Activated CD4-positive, CD25-positive, alpha-beta regulatory T cell treated with anti-CD3 and anti-CD28 coated beads, Interleukin-2, amount 50 U/mL, for 72 hours (primary cell): ENCODE measurements at places on chromosomes 12 and 14.
A peak's percentile ranks its signal among the peaks of the same experiment; 100 is the strongest.

DNA sequence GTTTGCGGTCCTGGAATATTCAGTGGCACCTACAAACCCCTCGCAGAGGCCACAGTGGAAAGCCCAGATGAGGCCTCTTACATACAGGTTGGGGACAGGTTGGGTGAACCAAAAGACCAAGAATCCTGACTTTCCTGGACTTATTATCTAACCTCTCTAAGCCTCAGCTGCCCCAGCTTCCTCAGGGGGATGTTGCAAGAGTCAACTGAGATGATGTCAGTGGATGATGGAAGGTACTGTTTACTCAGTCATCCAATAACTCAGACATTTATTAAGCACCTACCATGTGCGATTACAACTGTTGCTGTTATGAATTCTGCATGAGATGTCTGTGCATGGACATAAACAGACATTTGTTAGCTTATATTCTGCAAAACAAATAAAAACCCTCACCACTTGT is 72.8 kb downstream of the RFX4 start:
- no peak for DNase-seq

GRCh38 chr14:104954746-104955395 is 23.3 kb downstream of the AHNAK2 start:
- DNase-seq = no peak

GRCh38 chr12:112347581-112347982 is 34.6 kb downstream of the HECTD4 start:
- DNase-seq = no peak

DNA sequence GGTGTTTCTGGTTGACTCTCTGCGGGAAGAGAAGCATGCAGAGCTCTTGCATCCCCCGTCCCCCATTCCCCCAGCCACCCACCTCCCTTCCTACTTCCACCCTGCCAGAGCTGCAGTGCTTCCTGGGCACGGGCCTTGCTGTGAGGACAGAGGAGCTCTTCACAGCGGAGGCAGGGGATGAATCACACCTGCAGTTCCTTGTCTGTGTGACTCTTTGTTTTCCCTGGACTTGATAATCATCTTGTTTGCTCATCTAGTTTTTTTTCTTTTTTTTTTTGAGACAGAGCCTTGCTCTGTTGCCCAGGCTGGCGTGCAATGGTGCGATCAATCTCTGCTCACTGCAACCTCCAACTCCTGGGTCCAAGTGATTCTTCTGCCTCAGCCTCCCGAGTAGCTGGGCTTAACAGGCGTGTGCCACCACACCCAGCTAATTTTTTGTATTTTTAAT is 27.8 kb downstream of the ANKRD9 start:
- DNase-seq = no peak

DNA sequence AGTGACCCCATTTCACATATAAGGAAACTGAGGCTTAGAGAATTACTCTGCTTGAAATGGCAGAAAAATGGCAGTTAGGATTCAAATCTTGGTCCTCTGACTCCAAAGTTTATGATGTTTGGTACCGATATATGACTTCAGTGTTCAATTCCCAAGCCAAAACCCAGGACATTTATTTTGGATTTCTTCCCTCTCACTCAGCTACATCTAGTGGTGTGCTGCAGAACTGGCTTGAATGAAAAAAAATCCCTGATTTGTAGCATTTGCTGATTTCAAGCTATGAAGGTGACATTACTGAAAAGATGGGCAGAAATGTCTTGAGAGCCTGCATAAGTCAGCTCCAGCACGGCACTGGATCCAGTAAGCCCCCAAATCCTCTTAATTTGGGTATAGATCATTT is 106.4 kb downstream of the EFCAB11 start:
- no peak for DNase-seq

GRCh38 chr14:24426912-24427536 is 2.4 kb downstream of the CBLN3 start:
- no peak for DNase-seq

GRCh38 chr12:131091413-131091975 is 137.8 kb downstream of the ADGRD1 start:
- DNase-seq = no peak

DNA sequence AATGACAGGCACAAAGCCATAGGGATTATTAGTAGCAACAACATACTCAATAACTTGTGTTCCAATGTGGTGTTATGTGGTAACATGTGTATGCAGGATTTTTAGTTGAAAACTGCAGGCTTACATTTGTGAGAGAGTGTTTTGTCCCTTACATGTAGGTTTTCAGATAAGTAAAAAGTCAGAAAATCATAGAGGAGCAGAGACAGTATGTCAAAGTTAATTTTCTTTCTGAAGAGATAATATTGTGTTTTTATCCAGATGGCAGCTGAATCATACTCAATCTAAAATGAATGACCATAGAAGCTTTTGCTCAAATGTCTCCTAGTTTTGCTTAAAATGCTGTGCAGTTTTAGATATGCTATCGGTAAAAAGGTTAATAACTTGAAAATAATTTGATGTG is 277.0 kb downstream of the TRHDE start:
- DNase-seq = no peak

GRCh38 chr12:60644076-60644475 is 1048.2 kb downstream of the SLC16A7 start:
- DNase-seq = no peak

DNA sequence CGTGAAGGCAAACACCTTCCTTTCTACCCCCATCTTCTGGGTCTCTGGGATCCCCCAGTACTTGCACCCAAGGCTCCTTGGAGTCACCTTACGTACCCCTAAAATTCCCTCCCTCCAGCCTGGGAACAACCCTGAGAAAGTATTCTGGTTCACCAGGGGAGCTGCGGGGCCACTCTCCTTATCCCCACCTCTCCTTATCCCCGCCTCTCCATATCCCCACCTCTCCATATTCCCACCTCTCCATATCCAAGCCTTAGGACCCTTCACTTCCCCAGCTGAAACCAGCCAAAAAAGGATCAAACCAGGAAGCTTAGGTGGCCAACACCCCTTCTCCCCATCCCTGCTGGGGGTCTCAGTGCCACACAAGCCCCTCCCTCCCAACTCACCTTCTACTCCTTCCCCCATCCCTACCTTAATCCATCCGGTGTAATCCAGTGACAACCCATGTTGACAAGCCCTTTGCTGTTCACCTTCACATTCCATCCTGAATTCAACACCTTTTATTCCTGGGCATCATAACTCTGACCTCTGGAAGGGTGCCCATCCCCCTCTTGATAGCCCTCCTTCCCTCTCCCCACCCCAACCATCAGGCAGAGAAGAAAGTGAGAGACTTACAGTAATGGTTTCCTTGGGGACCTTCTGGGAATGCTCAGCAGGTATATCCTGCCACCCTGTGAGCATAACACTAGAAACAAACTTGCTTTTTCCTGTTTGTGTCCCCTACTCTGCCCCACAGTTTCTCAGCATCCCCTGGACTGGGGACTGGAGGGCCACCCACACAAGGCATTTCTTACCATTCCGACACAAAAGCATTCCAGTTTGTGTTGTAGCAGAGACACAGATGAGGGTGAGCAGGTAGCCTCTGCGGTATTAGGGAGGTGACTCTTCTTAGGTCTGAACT is 1.6 kb upstream of the MSI1 start:
- no peak for DNase-seq

GRCh38 chr14:25836636-25837035 is 761.2 kb downstream of the NOVA1 start:
- no peak for DNase-seq

- DNase-seq = no peak
These were observed 192.7 kb downstream of the STXBP6 start for GRCh38 chr14:24857277-24857676.

DNA sequence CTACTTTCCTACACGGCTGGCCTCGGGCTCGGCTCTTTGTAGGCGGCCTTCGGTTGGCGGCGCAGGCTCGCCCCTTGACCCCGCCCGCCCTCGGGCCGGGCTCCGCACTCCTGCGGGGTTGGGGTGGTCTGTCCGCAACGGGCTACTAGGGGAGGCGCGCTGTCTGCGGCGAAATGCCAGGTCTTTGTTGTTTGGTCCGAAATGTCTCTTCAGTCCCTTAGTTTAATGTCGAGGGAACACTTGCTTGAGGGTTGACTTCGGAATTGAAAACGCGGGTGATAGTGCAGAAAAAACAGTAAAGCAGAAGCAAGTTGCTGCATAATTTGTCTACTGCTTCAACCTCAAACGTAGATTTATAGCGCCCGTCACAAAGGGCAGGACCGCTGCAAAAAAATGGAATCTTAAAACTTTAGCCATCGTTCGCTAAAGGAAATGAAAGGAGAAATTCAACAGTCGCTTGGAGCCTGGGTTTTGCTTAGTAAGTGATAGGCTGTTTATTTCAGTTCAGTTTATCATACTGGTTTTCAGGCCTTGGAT is 390 bp downstream of the JKAMP start:
- DNase-seq = no peak

GRCh38 chr14:50311337-50311971 is 575 bp downstream of the L2HGDH start:
- no peak for DNase-seq

- DNase-seq = no peak
These were observed 92.6 kb downstream of the DNAI7 start for GRCh38 chr12:25102402-25102801.

DNA sequence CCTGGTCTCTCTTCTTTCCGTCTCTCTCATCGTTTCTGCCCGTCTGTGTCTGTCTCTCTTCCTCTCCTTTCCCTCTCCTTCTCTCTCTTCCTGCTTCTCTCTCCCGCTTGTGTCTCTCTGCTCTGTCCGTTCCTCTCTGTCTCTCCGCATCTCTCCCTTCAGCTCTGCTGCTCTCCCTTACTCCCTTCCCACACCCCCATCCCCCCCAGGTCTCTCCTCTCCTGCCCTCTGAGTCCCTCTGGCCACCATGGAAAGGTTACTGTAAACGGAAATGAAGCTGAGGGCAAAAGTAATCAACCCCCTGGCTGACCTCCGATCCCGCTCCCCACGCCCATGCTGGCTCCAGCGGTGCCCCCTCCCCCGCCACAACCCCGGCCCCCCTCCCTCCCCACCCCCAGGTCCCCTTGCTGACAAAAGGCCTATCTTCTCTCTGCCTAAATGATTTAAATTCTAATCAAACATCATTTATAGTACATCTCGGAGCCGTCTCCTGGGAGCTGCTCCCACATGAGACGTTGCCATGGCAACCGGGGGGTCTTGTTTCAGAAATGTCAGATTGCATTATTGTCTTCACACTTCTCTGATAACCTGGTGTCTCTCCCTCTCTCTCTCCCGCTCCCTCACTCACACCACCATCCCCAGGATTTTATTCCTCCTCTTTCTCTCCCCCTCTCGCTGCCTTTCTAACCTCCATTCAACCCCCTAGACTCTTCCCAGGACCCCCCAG is 203.8 kb downstream of the RBM19 start:
- DNase-seq = no peak

GRCh38 chr12:2733493-2734355 is 61.0 kb upstream of the FKBP4 start:
- no peak for DNase-seq

DNA sequence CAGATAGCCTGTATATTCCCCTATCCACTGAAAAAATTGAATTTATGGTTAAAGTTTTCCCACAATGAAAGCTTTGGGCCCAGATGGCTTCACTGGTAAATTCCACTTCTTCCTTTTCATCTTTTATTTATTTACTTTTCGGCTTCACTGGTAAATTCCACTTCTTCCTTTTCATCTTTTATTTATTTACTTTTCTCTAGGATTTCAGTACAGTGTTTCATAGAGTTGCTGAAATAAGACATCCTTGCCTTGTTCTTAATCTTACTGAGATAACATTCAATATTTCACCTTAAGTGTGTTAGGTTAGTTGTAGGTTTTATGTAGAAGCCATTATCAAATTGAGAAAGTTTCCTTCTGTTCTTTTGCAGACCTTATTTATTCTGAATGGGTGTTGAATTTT is 18.9 kb upstream of the KLRG1 start:
- no peak for DNase-seq

GRCh38 chr14:59425322-59425935 is 39.8 kb downstream of the GPR135 start:
- no peak for DNase-seq

DNA sequence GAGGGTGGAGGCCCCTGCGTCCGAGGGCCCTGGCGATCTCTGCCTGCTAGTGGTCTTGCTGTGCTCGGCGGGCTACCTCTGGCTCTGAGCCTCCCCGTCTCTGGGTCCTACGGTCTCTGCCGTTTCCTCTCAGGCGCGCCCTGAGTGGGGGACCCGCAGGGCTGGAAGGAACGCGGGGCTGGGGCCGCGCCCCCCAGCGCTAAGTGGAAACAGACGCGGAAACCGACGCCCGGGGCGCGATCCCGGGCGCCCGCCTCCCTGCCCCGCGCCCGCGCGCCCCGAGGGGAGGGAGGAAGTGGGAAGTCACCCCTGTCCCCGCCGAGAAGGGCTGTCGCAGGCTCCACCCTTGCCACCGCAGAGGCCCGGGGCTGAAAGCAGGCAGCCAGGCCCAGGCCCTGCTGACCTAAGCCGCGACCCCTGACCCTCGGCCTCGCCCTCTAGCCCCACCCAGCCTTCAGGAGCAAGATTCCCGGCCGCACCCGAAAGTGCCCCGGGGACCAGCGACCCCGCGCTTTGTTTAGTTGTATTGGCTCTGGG is 831 bp downstream of the CRIP1 start:
- DNase-seq = peak; percentile 71

DNA sequence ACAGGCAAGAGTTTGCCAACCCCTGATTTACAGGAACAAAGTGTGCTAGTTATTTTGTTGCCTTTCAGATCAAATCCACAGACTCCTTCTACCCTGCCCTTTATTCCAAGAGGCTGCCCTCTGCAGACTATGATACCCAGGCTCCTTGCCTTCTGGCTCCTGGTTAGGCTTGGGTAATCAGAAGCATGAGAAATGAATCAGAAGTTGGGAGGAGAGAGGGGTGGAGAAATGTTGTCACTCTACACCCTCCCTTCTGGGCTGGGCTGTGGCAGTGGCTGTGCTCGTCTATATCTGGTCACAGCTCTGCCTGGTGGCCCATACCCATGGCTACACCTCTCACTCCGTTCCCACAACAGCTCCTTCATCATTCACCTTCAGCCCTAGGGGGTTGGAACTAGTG is 204.6 kb upstream of the PLXNC1 start:
- no peak for DNase-seq

DNA sequence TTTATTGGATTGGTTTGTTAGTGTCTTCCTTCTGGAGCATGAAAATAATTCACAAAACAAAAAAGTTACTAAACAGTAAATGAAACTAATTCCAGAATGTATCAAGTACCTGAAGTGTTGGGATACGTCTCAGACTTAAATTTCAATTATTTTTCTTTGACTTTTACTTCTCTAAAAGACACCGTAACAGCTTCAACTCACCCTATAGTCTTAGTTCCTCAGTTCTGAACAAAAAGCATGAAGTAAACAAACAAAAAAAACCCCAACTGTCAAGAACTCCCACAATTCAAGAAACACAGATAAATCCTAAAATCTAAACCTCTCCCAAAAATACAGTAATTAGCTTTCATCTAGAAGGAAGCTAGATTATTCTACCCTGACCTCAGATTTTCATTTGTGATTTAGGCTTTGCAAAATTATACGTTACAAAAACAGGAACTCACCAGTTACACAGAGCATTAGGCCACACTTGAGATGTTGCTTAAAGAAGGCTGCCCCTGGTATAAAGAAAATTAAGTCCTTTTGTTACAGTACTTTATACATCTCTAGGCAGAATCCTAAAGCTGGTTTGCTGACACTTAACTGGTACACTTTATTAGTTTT is 10.2 kb downstream of the HEATR5A start:
- DNase-seq = no peak
